ENCODE measurements at places on chromosomes 2 and 18.

GRCh38 chr2:190649798-190650390, 1.0 kb downstream of the NAB1 start:
- no peak for DNase-seq

GRCh38 chr2:17373041-17373440, 145.2 kb downstream of the RAD51AP2 start:
- DNase-seq, result no peak

DNA sequence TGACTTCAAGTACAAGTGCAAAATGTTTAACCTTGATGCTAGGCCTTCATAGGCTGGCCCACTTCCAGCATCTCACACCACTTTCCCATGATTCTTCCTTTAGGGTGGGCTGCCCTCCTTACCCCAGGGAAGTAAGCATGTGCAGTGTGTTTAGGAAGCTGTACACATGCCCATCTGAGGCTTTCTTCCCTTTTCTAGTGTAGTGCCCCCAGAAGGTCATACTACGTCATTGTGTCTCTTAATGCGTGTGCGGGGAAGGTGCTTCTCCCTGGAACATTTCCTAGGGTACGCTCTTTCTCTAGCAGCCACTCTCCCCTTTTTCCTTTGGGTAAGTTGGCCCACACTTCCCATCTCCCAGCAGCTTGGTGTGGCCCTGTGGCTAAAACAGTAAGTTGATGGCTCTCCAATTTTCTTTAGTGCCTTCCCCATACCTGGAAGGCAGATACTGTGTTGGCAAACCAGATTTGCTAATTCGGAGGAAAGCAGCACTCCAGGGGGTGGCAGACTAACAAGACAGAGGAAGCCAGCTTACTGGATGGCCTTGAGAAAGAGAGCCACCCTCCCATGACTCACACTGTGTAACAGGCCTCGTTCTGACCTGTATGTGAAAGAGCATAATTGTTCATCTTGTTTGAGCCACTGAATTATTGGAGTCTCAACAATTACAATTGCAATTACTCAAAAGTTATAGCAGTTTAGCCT, 1.1 kb upstream of the SULT6B1 start:
- DNase-seq, result no peak

DNA sequence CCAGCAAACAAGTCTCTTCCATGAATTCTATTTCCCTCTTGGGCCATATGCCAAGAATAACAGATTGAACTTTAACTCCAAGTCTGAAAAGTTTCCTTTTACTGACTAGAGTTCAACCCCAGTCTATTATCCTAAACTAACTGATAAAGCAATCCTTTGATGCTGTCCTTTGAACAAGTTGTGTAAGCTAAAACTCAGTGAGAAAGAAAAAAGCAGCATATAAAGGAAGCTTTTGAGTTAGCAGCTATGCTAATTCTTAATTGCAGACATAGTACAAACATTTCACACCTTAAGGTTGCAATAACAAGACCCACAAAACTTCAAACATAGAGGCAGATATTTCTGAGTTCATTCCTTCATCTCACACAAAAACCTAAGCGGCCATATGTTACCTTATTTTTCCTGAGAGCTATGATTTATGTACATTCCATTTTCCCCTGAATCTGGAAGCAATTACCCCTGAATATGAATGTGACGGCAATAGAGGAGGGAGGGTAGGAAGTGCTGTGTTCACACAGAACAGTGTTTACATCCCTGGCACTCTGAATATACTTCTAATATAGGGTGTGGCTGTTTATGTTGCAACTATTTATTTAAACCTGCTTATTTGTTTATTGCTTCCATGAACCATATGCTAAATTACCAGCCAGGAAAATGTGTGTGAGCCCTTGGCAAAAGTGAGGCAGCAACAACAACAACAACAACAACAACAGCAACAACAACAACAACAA, 180.6 kb downstream of the IRS1 start:
- DNase-seq, result no peak

- no peak for DNase-seq
These were observed 59.4 kb downstream of the OSR1 start for GRCh38 chr2:19299032-19299431.

DNA sequence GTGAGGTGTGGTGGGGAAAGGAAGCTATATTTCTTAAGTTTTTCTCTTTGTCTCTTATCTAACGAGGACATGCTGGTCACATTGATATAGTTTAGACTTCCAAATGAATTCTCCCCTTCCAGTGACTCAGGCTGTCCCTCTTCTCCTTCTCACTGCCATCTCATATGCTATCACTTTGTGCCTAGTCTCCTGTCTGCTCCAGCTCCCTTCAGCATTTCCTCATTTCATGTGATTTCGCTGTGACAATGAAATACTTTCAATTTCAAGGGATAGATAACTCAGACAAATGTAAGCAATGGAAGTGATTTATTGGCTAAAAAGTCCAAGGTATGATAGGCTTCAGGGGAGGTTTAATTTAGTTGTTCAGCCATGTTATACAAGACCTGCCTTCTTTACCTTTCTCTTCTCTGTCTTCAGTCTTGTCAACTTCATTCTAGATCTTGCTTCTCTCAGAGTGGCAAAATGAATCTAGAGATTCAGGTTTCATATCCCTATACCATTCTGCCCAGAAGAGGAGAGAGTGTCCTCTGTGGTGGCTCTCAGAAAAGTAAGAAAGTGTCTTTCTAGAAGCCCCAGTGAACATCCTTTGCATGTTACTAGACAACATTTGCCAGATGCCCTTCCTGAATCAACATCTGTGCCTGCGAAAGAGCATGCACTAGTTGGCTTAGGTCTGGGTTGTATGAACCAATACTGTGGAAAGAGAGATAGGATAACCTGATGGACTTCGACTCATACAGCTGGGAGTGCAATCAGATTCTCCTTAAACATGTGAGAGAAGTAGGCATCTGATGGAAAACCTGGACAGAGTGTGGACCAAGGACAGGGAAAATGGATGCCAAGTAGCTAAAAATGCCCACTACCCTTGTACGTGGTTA, 29.9 kb upstream of the GPR155 start:
- no peak for DNase-seq
